ENCODE measurements at places on chromosomes 7 and 10.

DNA sequence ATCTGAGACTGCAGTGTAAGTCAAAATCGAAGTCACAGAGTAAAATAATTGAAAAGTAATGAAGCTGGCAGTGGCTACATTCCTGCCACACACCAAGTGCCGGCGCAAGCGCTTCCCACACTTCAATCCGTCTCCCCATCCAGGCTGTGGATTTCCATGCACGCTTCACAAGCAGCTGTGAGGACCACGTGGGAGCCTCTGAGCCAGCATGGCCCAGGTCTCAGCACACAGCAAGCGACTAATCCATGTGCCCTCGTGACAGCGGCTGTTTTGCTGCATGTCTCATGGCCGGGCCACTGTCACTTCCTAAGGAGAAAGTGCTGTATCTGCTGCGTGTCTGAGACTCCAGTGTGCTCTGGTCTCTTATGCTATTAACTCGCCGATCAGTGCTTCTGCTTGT is 566.9 kb downstream of the DNAJB6 start:
- no peak for DNase-seq

DNA sequence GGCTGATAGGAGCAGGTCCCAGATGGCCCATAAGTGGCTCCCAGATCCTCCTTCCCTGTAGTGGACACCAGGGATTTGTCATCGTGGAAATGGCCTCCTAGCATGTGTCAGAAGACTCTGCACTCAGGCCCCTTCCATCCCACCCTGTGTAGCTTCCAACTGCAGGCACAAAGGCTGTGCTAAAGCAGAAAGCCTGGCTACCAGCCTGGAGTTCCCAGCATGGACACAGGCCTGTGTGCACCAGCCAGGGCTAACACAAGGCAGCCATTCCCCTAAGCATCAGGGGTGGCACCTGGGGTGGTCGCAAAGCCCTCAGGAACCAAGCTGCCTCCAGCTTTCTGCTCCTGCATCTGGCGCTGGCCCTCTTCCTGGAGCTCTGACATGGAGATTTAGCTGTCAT is 4.5 kb upstream of the CAMK2B start:
- no peak for DNase-seq

- DNase-seq, result no peak
Observed at GRCh38 chr7:3973264-3973663, 672.2 kb downstream of the SDK1 start.

DNA sequence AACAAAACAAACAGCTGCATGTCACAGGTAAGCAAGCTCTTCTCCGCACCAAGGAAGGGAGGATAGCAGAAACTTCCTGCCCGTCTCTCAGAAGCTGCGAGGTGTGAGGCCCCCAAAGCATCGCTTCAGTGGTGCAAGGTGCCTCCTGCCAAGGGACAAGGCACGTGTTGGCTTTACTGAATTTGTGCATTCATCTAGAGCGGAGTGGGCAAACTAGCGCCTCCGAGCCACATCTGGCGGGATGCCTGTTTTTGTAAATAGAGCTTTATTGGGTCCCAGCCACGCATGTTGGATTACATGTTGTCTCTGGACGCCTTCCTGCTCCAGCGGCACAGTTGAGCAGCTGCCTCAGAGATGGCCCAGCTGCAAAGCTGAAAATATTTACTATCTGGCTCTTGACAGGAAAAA is 27.7 kb downstream of the PHYH start:
- no peak for DNase-seq

GRCh38 chr7:128014811-128015210 is 16.4 kb downstream of the LRRC4 start:
- no peak for DNase-seq
